ENCODE measurements at places on chromosomes 5 and 9. TPM values are rescaled to one million over a fixed set of nuclear protein-coding genes. Genes with fewer than 3 reads are reported as not detected.

GRCh38 chr9:36721846-36722588, 149.3 kb downstream of the MELK start:
- no peaks in the 10 kb centered on the region for H3K36me3 ChIP-seq
- DNase-seq: peak; percentile 58
- H3K4me3 ChIP-seq: no peak overlapping the region
- H3K4me1 ChIP-seq: no peaks in the 10 kb centered on the region

- H3K27me3 ChIP-seq: no peaks in the 10 kb centered on the region
- H3K4me3 ChIP-seq: no peak overlapping the region
- no peak overlapping the region for H3K27ac ChIP-seq
- no peaks in the 10 kb centered on the region for H3K36me3 ChIP-seq
Observed at GRCh38 chr9:69633716-69634115, 38.5 kb downstream of the APBA1 start.

DNA sequence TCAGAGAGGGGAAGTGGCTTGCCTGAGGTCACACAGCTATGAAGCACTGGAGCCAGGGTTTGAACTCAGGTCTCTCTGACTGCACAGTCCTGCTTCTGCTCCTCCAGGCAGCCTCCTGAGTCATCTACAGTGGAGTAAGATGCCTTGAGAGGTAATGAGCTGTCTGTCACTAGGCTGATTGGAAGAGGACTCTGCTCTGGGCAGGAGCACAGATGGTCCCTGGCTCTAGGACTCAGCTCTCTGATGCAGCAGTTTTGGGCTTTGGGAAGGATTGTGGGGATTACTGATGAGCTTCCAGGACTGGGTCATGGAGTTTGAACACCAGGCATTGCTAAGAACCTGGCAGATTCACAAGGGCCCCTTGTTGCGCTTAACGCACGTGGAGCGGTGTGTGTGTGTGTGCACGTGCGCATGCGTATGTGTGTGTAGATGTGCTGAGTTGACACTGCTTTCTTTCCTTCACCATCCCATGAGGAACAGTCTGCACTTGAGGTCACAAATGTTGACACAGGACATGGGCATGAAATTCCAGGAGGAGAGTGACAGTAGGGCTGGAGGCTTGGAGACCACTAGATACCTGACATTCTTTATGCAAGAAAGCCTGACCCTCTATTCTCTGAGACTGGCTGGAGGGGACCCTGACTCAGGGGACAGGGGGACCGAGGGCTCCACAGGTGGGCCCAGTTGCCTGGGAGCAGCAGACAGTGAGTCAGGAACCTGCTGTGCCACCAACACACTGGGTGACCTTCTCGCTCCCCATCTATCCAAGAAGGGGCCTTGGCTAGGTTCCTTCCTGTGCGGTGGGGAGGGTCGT, 170.5 kb downstream of the RGS3 start:
- no peaks in the 10 kb centered on the region for H3K27me3 ChIP-seq
- no peaks in the 10 kb centered on the region for H3K36me3 ChIP-seq
- H3K4me1 ChIP-seq: peaks cover 12% of the 10 kb centered on the region
- H3K27ac ChIP-seq: no peak overlapping the region
- H3K4me3 ChIP-seq: no peak overlapping the region

DNA sequence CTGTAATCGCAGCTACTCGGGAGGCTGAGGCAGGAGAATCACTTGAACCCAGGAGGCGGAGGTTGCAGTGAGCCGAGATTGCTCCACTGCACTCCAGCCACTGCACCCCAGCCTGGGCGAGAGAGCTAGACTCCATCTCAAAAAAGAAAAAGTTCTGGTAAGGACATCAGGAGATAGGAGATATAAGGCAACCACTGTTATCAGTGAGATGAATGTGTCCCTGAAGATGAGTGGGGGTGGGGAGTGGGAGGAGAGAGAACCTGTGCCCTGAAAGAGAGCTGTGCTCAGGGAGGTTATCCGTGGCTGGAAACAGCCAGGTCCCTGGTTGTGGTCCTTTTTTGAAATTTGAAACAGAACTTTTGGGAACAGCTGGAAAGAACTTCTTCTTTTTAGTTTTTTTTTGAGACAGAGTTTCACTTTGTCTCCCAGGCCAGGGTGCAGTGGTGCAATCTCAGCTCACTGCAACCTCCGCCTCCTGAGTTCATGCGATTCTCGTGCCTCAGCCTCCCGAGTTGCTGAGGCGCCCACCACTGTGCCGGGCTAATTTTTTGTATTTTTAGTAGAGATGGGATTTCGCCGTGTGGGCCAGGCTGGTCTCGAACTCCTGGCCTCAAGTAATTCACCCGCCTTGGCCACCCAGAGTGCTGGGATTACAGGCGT, 2.6 kb downstream of the PTPA start:
- DNase-seq: peak; percentile 66
- H3K4me3 ChIP-seq: no peak overlapping the region
- H3K4me1 ChIP-seq: peaks cover 39% of the 10 kb centered on the region
- no peaks in the 10 kb centered on the region for H3K27me3 ChIP-seq

DNA sequence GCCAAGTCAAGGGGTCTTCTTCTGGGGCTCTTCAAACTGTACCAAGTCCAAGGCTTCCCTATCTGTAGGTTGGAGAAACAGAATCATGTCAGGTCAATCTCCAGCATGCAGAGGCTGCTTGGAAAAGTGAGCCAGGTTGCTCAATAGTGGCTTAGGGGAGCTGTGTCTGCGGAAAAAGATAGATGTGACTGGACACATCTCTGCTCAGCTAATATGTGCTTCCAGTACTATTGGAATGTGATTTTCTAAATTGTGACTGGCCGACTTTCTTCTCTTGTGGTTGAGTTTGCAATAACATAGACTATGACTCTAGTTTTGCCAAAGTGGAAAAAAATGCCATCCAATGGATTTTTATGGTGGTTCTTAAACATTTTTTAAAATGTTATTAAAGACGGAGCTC, 136.7 kb downstream of the BOD1 start:
- H3K4me3 ChIP-seq: no peak overlapping the region
- peaks cover 12% of the 10 kb centered on the region for H3K27me3 ChIP-seq
- H3K36me3 ChIP-seq: no peaks in the 10 kb centered on the region
- H3K4me1 ChIP-seq: no peaks in the 10 kb centered on the region
- no peak overlapping the region for H3K27ac ChIP-seq

DNA sequence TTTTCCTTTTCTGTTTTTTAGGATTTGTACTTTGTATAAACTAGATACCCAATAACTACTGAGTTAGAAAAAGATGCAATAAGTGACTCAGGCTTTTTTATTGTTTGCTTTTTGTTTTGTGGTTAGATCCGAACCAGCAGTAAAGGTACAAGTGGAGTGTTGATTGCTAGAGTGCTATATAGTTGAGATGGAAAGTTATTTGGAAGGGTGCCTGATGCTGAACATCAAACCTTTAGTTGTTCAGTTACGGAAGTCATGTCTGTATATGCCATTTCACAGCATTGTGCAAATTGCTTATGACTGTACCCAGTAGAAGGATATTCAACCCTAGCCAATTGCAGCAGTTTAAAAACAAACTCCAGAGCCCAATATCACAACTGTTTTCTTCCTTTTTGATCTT, 285.1 kb downstream of the MAT2B start:
- H3K27me3 ChIP-seq: no peaks in the 10 kb centered on the region
- H3K36me3 ChIP-seq: no peaks in the 10 kb centered on the region
- DNase-seq: no peak
- no peaks in the 10 kb centered on the region for H3K4me1 ChIP-seq
- H3K27ac ChIP-seq: no peak overlapping the region
- no peak overlapping the region for H3K4me3 ChIP-seq

- no peaks in the 10 kb centered on the region for H3K4me1 ChIP-seq
- H3K4me3 ChIP-seq: no peak overlapping the region
- no peak for DNase-seq
- H3K27ac ChIP-seq: no peak overlapping the region
Observed at GRCh38 chr5:161406880-161407279, 139.6 kb downstream of the GABRB2 start.

DNA sequence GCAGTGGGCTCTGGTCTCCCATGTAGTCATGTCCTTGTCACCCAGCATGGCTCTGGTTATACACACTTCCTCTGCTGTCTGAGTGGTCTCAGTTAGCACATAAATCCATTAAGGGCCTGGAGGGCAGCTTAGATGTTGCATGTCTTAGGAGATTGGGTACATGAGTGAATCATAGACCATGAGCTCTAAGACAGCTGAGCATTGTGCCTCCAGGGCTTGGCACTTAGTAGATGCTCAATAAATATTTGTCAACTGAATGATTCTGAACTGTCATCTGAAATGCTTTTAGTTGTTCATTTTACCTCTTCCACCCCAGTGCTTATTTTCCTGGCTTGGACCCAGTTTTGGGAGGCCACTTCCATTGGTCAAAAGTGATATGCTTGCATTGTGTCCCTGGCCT, 135.6 kb downstream of the BOD1 start:
- no peak overlapping the region for H3K4me3 ChIP-seq

GRCh38 chr5:150263801-150264621, 25.6 kb downstream of the CAMK2A start:
- no peak for DNase-seq
- H3K27me3 ChIP-seq: no peaks in the 10 kb centered on the region
- no peak overlapping the region for H3K27ac ChIP-seq
- no peaks in the 10 kb centered on the region for H3K4me1 ChIP-seq
- no peaks in the 10 kb centered on the region for H3K36me3 ChIP-seq

GRCh38 chr9:89634995-89635742, 30.4 kb downstream of the GADD45G start:
- peaks cover 38% of the 10 kb centered on the region for H3K4me1 ChIP-seq
- no peak overlapping the region for H3K4me3 ChIP-seq
- no peaks in the 10 kb centered on the region for H3K36me3 ChIP-seq
- peak; percentile 78 for DNase-seq
- H3K27ac ChIP-seq: no peak overlapping the region

- no peak for DNase-seq
- no peaks in the 10 kb centered on the region for H3K27me3 ChIP-seq
- H3K27ac ChIP-seq: no peak overlapping the region
- no peak overlapping the region for H3K4me3 ChIP-seq
- no peaks in the 10 kb centered on the region for H3K36me3 ChIP-seq
- H3K4me1 ChIP-seq: no peaks in the 10 kb centered on the region
Observed at GRCh38 chr5:24691074-24691473, 46.3 kb upstream of the CDH10 start.

GRCh38 chr5:151949113-151949512, 24.5 kb upstream of the GLRA1 start:
- no peak overlapping the region for H3K4me3 ChIP-seq
- no peak for DNase-seq
- no peaks in the 10 kb centered on the region for H3K4me1 ChIP-seq
- no peaks in the 10 kb centered on the region for H3K27me3 ChIP-seq

DNA sequence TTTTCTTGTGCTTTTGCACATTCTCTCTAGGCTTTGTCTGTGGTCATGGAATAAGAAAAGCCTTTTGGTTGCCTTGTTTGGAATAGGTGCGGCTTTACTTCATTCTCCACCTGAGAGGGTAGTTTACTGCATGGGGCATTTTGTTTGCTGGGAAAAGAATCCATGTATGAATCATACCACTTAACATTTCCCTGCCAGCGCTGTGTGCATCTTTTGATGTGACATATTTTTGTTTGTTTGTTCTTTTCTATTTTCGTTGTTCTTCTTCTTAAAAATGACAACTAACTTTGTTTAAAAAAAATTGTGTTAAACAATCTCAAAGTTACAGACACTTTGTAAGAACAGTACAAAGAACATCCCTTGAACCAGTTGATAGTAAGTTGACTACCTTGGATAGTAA, 113.2 kb downstream of the GCNT1 start:
- DNase-seq: no peak
- peak overlapping the region; percentile 48 for H3K4me3 ChIP-seq
- H3K27me3 ChIP-seq: no peaks in the 10 kb centered on the region
- no peaks in the 10 kb centered on the region for H3K36me3 ChIP-seq
- peaks cover 14% of the 10 kb centered on the region for H3K4me1 ChIP-seq

- no peak overlapping the region for H3K4me3 ChIP-seq
- no peak for DNase-seq
- no peaks in the 10 kb centered on the region for H3K27me3 ChIP-seq
- H3K4me1 ChIP-seq: no peaks in the 10 kb centered on the region
- no peaks in the 10 kb centered on the region for H3K36me3 ChIP-seq
- no peak overlapping the region for H3K27ac ChIP-seq
Observed at GRCh38 chr5:133432956-133433532, 179.3 kb downstream of the FSTL4 start.

DNA sequence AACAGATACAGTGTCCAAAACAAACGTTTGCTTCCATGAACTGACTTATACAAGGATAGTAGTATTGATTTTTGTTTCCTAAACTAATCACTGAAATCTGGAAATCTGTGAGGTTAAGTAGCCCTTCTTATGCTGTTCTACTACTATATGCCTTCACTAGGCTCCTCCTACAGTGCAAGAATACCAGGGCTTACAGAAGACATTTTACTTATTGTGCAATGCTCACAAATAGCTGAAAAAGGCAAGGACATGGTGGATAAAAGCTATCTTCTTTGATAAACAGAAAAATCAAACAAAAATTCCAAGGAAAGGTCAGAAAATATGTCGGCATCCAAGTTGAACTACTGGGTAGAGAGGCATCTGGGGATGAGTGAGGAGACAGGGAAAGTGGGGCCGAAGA, 61.9 kb downstream of the OXCT1 start:
- H3K36me3 ChIP-seq: no peaks in the 10 kb centered on the region
- H3K4me1 ChIP-seq: no peaks in the 10 kb centered on the region
- H3K27me3 ChIP-seq: no peaks in the 10 kb centered on the region
- no peak overlapping the region for H3K27ac ChIP-seq
- DNase-seq: no peak

The SLC25A2 gene
- total RNA-seq: 0.71 TPM

The PIP5KL1 gene
- 11.5 TPM for total RNA-seq

The PTGER4 gene
- 29.1 TPM for total RNA-seq

The PCDHB9 gene
- total RNA-seq: 3.0 TPM

The KYAT1 gene
- 7.1 TPM for total RNA-seq

All from lower lobe of right lung (tissue), 2 donors.